ENCODE measurements at places on chromosomes 12 and 14. TPM values are rescaled to one million over a fixed set of nuclear protein-coding genes. Genes with fewer than 3 reads are reported as not detected.

DNA sequence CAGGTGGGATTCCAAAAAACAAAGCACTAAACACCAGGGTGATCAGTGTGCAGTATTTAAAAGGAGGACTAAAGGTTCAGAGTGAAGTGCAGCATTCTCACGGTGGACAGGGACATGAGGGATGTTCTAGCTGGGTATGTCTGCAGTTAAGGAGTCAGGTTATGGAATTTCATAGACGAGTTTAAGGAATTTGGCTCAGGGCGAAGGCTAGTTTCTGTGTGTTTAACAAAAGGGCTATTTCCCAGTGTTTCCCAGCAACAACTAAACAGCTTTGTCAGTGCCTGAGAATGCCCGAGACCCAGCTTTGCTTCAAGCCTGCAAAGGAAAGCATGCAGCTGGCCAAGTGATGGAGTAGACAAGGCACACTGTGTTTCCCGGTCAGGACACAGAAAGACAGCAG is 7.0 kb downstream of the KRT1 start:
- H3K4me3 ChIP-seq = no peak overlapping the region
- no peak overlapping the region for H3K27ac ChIP-seq
- H3K4me1 ChIP-seq = no peaks in the 10 kb centered on the region
- H3K27me3 ChIP-seq = peaks cover 14% of the 10 kb centered on the region
- no peaks in the 10 kb centered on the region for H3K36me3 ChIP-seq

DNA sequence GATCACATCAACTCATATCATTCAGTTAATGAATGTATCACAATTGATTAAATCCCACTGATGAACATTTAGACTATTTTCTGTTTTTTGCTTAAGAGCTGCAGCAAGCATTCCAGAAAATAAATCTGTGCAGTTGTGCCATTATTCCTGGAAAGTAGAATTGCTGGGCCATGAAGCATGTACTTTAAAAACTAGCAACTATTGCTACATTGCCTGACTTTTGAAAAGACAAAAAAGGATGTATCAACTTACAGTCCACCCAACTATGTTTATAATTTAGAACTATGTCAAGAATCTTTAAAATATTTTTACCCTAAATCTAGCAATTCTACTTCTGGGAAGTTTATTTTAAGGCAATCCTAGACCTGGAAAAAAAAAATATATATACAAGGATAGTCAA is 33.4 kb upstream of the ERGIC2 start:
- H3K27ac ChIP-seq = no peak overlapping the region
- H3K4me1 ChIP-seq = no peaks in the 10 kb centered on the region
- DNase-seq = no peak
- no peak overlapping the region for H3K4me3 ChIP-seq
- no peaks in the 10 kb centered on the region for H3K36me3 ChIP-seq

- DNase-seq = no peak
- peaks cover 58% of the 10 kb centered on the region for H3K27me3 ChIP-seq
- no peak overlapping the region for H3K27ac ChIP-seq
- peak overlapping the region; percentile 72 for H3K4me3 ChIP-seq
These were observed 1.5 kb downstream of the FBLN5 start for GRCh38 chr14:91945751-91946621.

The SVOP gene
- total RNA-seq = not detected

The GALNT8 gene
- 1.1 TPM for total RNA-seq

The KLRC4 gene
- total RNA-seq = 29.2 TPM

Measured in activated CD8-positive, alpha-beta memory T cell treated with anti-CD3 and anti-CD28 coated beads, Interleukin-2, amount 10 ng/mL, durations not matched to agents 7 days and 5 days (primary cell).